ENCODE measurements at places on chromosomes 5 and 9.

GRCh38 chr5:53120165-53120564 is 10.6 kb upstream of the MOCS2 start:
- no peak for DNase-seq

GRCh38 chr9:36029765-36030528 is 6.8 kb upstream of the RECK start:
- peak; percentile 94 for DNase-seq

DNA sequence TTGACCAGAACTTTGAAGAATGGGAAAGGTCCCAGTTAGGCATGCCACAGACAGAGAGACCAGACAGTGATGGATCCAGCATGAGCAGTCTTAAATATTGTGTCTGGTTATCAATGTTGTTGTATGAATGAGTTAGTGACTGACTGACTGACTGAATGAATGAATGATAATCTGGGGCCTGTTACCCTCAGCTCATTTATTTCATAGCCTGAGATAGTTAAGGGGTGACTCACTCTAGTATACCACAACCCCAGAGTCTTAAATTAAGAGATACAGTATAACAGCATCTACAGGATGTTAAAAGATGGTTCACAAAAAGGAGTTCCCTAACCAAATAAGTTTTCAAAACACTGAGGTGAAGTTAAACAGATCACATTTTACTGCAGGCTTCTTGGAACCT is 133.5 kb downstream of the SGCD start:
- DNase-seq = no peak

DNA sequence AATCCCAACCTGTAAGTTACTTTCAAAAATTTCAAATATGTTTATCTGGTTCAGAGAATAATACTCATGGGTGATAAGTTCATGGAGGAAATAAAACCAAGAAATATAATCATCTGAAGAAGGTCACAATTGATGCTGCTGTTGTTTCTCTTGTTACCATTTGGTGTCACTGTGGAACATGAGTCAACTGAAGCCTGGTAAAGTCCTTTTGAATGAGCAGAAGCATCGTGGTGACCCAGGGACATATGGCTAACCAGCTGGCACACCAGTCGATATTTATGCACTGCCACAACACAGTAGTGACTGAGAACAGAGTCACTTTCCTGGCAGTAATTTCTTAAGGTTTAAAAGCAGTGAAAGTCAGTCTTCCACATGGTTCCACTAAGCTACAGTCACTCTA is 612.9 kb upstream of the TLE4 start:
- DNase-seq = no peak

DNA sequence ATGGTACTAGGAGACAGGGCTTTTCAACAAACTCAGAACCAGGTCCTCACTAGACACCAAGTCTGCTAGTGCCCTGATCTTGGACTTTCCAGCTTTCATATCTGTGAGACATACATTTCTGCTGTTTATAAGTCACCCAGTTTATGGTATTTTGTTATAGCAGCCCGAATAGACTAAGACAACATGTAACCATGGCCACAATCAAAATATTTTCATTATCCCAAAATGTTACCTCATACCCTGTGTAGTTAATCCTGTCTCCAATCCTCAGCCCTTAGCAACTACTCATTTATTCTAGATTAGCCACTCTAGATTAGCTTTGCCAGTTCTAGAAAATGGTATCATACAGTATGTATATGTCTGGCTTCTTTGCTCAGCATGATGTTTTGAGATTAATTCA is 6.3 kb upstream of the ATG10 start:
- no peak for DNase-seq

GRCh38 chr9:125694478-125694877 is 12.5 kb downstream of the MAPKAP1 start:
- DNase-seq = no peak

- DNase-seq = peak; percentile 96
These were observed 38.1 kb upstream of the EQTN start for GRCh38 chr9:27335075-27335474.

GRCh38 chr5:31854181-31855133 is 215.5 kb downstream of the PDZD2 start:
- peak; percentile 61 for DNase-seq

GRCh38 chr5:167634432-167634831 is 657.0 kb upstream of the WWC1 start:
- DNase-seq = no peak

DNA sequence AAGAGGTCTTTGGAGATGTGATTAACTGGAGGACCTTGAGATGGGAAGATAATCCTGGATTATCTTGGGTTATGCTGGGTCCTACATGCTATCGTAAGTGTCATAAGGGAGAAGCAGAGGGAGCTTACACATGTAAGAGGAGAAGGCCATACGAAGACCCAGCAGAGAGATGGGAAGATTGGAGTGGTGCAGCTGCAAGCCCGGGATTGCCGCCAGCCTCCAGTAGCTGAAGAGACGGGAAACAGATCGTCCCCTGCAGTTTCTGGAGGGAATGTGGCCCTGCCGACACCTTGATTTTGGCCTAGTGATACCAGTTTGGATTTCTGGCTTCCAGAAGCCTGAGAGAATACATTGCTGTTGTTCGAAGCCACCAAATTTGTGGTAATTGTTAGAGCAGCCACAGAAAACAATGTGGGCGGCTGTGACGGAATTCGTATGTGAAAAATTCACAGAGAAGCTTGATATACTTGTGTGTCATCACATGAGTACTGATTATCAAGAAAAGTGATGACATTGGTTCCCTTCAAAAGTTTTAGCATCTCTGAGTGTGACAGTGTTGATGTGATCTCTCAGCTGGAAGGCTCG is 86.9 kb downstream of the CYFIP2 start:
- DNase-seq = no peak

DNA sequence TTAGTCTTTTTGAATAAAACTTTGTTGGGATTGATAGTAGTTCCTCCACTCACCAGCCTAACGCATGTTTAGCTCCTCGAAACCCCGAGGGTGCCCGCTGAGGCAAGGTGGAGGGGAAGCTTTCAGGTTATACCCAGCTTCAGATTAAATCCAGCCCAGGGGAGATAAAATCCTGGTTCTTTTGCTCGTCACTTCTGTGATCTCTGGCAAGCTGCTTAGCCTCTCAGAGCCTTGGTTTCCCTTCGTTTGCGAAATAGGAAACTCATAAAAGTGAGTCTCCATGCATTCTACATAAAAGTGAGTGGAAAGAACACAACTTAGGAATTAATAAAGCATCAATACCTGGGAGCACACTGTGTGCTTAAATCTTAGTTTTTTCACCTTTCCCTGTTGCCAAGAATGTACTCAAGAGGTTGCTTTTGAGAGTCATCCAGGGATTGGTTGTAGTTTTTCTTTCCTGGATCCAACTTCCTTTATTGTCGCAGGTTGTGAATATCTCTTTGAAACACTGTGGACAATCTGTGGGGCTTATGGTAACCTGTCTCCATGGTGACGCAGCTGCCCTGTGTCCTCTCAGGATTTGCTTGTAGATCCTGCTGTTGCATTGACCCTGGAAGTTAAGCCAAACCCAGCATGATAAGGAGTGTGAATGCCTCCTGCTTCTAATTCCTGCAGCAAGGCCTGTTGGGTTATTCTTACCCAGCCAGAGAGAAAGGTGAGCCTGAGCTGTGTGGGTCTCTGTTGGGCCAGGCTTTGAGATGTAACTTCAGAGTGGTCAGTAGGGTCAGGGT is 2.0 kb downstream of the GALNT12 start:
- no peak for DNase-seq

- DNase-seq = no peak
These were observed 6.9 kb upstream of the TTC33 start for GRCh38 chr5:40762705-40763104.

- no peak for DNase-seq
These were observed 37.9 kb downstream of the ARHGEF28 start for GRCh38 chr5:73663860-73664240.

DNA sequence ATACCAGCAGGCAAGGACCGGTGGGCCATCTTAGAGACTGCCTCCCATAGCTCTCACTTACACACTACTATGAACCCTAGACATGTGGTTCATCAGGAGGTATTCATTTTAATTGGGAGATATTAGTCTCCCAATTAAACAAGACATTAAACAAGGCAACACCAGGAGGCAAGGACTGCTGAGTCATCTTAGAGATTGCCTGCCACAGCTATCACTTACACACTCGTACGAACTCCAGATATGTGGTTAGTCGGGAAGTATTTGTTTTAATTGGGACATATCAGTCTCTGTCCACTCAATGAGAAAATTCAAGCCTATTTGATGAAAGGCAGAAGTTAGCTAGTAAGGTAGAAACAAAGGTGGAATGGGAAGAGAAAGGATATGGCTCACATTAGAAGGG is 343.9 kb downstream of the NFIB start:
- no peak for DNase-seq

DNA sequence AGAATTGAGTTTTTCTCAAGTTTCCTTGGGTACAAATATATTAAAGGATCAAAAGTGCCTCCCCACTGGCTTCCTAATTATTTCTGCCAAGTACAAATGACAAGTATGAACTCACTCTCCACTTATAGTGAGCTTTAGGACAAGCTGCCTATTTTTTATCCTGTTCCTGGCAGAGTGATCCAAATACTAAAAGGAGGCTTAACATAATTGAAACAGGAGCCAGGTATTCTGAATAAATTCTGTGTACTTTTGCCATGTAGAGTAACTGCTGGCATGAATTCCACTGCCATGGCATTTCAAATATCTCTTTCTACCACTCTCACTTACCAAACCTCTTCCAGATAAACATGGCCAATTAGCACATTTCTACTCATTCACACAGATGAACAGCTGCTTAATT is 171.1 kb downstream of the EPB41L4A start:
- no peak for DNase-seq

DNA sequence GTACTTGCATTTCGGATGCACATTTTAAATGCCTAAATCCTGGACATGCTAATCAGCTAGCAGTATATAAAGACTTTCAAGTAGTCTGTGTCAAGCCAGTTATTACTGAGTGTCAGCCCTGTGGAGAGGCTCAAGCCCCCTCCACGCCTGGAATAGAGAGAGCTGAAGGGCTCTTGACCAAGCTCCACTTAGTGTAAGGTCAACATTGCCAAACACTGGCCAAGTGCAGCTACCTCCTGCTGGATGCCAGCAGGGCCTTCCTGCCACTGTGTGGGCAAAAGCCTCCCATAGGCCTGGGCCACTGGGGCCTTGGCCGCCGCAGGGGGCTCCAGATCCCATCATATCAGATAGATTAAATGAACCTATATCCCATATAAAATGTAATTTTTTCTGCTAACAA is 239.4 kb upstream of the PANK3 start:
- DNase-seq = no peak

- DNase-seq = no peak
These were observed 80.1 kb downstream of the ANKRD31 start for GRCh38 chr5:75156585-75156984.

- DNase-seq = no peak
These were observed 90.0 kb upstream of the NIPBL start for GRCh38 chr5:36786448-36787012.

DNA sequence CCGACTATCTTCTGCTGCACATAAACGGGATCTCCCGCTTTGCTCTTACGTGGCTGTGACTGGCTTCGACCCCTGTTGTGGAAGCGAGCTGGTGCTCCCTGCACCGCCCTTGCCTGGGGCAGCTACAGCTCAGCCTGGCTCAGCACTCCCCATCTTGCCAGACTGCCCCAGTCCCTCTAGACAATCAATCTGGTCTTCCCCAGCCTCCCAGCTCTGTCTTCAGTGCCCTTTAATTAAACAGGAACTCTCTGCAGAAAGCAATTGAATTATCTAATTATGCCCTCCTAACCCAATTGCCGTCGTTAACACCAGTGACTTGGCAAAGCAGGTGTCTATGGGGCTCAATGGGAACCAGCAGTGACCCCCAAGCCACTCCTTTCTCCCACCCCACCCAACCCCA is 18.9 kb upstream of the NTNG2 start:
- no peak for DNase-seq

GRCh38 chr5:180844432-180844831 is 16.6 kb downstream of the ZFP62 start:
- DNase-seq = no peak

All from suppressor macrophage treated with lipopolysaccharide for 1 hour (primary cell).